Brain (organoid and tissue), 16 donors: ENCODE measurements at places on chromosomes 6 and 20.

- DNase-seq: no peak
Observed at GRCh38 chr6:149421132-149421531, 21.1 kb downstream of the SUMO4 start.

DNA sequence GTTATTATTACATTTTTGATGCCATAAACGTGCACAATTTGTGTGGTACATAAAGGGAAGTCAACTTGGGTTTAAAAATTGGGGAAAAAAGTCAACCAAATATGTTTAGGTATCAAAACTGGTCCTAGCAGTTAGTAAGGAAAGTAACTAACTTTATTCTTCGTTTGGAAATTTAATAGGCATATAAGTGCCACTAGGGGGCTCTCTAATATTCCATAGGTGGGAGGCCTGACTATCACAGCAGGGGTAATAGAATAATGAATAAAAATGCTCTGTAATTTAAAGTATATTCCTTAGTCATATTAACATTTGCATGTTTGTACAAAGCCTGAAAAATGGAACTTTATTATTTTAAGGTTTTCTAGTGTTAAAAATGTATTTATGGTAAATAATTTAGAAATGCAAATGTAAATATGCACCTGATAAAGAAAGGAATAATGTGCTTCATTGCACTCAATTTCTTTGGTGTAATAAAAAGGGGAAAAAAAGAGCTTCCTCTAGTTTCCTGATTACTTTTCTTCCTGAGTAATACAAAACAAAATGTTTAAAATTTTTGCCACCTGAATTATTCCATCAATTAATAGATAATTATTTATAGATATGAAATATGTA, 125.7 kb upstream of the HDAC2 start:
- DNase-seq: peak; percentile 50

DNA sequence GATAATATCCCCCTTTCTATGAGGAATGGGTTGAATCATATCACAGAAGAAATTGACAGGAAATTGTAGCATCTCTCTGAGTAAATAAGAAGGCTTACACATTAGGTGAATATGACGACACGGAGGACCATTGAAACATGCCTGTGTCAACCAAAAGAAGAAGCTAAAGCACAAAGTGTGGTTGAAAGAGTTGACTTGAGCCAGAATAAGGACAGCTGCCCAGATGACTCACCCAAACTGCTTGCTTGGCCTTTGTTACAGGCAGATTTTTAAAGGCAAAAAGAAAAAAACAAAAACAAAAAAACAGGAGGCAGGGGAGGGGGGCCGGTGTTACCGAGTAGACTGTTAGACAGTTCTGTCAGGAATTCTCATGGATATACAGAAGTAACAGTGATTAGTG, 129.8 kb upstream of the EDN1 start:
- no peak for DNase-seq

DNA sequence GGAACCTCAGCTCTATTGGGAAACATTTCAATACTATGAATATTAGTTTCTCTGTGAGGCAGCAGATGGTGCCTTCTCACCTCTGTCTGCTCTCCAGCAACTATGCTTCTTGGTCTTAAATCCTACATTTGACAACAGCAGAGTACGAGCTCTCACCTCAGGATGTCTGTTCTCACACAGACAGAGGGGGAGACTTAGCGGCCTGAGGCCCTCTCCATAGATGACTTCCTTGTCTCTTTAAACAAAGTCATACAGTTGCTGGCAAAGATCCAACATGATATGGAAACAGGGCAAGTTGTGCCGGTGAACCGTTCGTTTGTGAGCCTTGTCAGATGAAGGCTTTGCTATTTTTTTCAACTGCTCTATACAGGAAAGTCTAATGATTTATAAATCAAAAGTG, 43.7 kb upstream of the GABRR1 start:
- DNase-seq: peak; percentile 21

DNA sequence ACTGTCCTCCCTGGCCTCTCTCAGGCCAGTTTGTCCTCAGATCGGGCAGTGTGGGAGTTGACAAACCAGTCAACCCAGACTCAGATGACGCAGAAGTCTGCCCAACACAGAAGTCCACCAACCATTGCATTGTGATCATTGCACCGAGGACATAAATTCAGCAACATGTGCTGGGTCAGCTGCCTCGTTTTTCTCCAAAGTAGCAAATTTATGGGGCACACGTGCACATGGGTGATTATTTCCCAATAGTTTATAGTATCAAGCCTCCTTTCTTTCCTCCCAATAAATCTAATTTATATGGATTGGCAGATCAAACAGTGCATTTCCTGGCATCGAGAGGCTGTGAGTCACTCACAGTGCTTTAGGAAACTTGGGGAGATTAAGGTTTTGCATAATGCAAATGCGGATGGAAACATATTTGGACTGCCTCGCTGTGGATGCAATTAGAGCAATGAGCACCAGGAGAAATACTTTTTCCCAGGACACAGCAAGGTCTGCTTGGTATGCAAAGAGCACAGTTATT, 413.7 kb upstream of the SULF2 start:
- peak; percentile 86 for DNase-seq

- DNase-seq: no peak
Observed at GRCh38 chr6:6798448-6798860, 209.9 kb downstream of the LY86 start.

GRCh38 chr20:32462900-32463641, 104.9 kb downstream of the ASXL1 start:
- DNase-seq: no peak

DNA sequence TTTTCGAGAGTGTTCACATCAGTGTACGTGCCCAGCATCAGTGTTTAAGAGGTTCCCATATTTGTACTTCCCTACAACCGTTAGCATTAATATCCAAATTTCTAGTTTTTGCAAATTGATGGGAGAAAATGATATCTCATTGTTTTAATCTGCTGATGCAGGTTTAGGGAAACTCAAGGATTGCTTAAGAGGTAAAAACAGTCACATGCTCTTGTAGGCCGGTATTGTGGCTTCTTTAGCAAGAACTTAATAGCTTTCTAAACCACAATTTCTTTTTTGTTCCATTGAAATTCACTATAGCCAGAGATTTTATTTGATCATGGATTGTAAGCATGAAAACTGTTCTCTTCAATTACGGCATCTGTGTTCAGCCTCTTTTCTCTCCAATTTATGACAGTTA, 29.5 kb downstream of the BEND6 start:
- no peak for DNase-seq

GRCh38 chr6:108275976-108276375, 15.1 kb upstream of the SNX3 start:
- DNase-seq: no peak

DNA sequence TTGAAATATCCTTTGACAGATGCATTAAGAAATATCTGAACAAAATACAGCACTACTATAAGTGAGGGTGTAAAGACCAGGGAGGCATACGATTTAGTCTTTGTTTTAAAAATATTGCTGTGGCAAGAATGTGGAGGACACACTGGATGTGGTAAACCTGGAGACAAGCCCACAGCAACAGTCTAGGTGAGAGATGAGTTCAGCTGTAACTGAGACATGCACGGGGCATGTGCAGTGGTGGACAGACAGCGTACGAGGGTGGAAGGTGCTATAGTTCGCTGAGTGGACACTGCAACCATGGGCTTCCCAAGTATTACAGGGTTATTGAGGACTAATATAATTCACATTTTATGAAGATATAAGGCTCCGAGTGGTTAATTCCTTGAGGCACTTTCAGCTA, 1.8 kb downstream of the NANP start:
- no peak for DNase-seq

- no peak for DNase-seq
Observed at GRCh38 chr6:43054206-43054943, 724 bp upstream of the CUL7 start.

GRCh38 chr6:97177905-97178304, 105.1 kb downstream of the MMS22L start:
- DNase-seq: no peak

DNA sequence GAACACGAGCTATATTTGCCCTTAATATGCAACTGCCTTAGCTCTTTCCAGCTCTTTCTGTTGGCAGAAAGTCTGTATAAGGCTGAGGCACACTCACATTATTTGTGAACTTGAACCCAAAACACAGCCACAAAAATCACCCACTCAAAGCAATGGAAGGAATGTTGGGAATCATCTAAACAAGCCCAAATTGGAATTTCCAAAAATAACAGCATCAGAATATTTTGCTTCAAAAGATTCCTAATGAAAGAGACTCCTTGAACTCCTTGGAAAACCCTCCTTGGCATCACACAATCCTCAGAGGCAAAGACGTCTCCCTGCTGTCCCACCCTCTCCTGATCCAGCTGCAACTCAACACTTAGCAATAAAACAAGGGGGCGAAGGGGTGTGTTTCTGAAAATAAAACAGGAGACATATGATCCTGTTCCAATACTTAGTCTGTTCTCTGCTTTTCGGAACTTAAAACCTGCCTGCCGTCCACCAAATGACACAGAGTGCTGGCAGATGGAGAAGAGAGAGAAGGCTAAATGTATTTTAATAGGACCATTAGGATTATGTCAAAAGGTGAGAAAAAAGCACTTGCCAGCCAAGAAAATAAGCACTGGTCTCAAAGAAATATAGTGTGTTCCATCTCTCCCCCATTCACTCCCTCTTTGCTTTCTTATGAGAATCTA, 320.7 kb upstream of the JARID2 start:
- no peak for DNase-seq

DNA sequence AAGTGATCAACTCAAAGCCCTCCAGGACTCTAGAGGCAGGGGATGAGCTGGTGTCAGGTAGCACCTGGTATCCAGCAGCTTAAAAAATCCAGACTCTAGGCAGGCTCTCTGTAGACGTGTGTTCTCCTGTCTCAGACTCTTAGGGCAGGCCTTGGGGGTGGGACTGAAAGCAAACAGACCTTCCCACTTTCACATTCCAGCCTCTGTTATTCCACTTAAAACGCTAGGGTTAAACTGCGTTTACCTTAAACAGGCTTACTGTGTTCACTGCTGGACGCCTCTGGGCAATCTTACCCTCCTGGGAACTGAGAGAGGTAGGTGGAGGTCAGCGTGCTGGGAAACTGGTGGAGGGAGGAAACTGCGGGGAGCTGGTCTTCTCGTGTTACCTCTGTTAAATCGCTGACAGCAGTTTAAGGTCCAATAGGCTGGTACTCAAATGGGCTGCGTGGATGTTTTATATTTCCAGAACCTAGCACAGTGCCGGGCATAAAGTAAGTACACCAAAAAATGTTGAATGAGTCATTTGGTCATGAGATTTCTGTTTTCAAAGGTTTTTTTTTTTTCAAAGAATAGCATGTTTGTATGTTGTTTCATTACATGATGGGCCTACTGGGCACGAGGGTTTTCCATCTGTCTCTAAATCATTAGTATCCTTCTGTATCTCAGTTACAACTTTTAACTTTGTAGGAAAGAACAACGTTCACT, at the start of gene GCNT2:
Gene GCNT2 (plus strand): TSS at position 248 of the 705 bp plus-strand sequence. CDS start 7,561 bp downstream, outside the sequence.
- no peak for DNase-seq

DNA sequence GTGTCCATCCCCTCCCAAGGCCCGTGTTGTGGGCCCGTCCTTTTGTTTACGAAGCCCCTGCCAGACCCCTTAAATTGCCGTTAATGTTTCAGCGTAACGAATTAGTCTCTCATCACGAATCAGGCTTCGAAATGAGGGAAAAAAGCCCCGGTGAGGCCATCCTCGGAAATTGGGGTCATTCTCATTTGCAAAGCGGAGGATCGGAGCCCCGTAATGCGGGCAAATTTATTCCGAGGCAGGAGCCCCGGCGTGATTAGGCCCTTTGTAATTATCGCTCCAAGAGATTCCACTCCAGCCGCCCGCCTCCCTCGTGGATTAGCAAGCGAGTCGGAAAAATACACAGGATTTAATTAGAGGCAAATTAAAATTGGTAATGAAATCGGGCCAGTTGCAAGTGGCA, 44.9 kb upstream of the MDFI start:
- DNase-seq: peak; percentile 93

DNA sequence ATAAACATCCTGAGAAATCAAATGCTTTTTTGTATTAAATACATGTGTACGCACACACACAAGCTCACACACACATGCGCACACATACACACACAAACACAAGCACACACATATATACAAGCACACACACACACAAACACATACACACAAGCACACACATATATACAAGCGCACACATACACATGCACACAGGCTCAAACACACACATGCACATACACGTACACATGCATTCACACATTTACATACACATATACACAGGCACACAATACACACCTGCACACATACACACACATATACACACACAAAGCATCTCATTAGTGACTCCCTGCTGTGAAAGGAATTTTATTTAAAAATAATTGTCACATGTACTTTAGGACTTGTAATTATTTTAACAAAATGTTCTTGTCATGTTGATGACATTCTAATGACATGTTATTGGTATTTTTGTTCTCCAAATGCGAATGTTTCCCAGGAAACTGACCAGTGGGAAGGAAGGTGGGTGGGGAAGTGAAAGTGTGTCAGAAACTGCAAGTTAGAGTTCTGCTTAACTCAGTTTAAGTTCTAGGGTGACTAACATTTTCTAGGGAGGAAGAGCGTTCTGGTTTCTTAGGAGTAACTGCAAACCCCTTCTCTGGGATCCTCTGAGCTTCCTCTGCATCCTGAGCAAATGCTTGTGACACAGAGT, 113.9 kb upstream of the ZNF217 start:
- no peak for DNase-seq

GRCh38 chr6:33914645-33915044, 110.8 kb upstream of the MLN start:
- no peak for DNase-seq

- DNase-seq: peak; percentile 60
Observed at GRCh38 chr6:148179786-148180185, 162.9 kb upstream of the SASH1 start.

DNA sequence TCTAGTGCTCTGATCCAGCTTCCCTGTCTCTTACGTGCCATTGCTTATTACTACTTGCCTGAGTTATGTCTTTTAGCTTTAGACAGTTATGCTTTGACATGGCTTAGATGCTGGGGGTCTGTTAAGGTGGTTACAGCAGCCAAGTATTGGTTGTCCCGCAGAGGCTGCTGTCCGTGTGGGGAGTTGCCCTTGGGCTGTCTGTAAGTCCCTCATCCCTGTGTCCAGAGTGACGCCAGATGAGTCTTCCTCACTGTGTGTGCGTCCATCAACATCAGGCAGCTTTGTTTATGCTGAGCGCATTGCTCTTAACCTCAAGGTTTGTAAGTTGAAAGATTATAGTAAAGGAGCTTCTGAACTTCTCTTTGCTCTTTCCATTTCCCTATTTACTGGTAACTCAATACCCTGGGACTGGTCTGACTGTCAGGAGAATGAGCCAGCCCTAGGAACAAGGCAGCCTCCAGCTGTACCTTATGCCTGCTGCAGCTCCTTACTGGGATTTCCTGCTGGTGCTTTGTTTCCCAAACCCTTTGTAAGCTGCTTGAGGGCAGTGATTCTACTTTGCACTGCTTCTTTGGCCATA, 7.2 kb downstream of the FAM120B start:
- no peak for DNase-seq

GRCh38 chr6:53793318-53794136, 1.3 kb upstream of the LRRC1 start:
- peak; percentile 89 for DNase-seq
